ENCODE measurements at places on chromosomes 3 and 15.

GRCh38 chr3:72618739-72619138 is 229.5 kb downstream of the SHQ1 start:
- no peak for DNase-seq

DNA sequence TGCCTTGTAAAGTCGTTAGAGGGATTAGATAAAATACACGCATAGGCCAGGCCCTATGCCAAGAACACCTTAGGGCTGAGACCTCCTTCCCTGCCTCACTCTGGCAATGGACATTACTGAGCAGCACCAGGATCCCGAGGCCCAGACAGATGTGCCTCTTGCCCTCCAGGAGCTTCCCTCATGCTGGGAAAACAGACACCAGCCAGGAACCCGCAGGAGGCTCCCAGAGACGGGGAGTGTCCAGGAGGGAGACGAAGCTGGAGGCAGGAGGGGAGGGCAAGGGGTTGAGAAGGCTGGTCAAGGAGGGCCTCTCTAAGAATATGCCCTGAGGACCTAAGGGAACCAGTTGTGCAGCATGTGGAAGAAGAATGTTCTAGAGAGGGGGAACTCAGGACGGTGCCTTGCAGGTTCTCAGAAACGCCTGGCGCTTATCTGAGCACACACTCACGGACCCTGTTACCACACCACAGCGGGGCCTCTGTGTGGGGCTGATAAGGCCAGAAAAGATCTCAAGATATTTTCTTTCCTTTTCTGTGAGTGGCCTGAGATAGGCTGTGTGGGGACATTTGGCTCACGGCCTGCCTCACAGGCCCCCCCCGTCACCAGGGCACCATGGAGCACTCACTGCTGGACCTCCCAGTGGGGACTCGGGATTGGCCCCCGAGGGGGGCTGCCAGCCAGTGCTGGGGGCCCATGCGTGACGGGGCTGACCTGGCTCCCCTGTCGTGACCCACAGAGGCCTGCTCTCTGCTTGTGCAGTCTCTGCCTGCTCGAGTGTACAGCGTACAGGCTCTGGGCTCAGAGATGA is 22.0 kb upstream of the CYP11A1 start:
- DNase-seq, result no peak

- DNase-seq, result no peak
Measured at GRCh38 chr3:124491875-124492274, 238.4 kb upstream of the UMPS start.

- DNase-seq, result no peak
Measured at GRCh38 chr3:67783281-67784250, 129.2 kb upstream of the SUCLG2 start.

DNA sequence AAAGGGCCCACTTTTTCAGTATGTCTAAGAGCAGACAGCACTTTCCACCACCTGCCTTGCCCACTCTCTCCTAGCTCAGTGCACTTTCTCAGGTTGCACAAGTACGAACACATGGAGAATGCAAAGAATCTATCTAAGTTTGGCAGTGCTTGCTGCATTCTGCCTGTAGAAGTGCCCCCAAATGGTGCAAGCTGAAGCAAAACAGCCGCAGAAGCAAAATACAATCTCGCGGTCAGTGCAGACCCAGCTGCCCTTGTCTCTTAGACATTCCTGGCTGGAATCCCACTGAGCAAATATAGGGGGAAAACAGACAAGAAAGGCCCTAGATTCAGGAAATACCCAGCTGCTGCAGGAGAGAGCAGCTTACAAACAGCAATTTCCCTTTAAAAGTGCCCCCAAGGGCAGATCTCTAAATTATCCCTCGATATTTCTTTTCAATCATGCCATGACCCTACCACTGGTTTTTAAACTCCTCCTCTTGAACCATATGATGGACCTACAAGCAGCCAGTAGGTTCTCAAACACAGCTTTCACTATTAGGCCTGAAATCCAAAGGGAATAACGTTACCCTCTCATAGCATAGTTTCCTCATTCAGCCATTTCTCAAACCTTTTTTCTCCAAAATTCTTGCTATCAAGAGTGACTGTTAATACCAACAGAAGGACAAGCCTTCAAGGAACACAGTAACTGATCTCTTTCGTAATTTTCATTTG is 67.0 kb downstream of the TNIK start:
- DNase-seq, result no peak

DNA sequence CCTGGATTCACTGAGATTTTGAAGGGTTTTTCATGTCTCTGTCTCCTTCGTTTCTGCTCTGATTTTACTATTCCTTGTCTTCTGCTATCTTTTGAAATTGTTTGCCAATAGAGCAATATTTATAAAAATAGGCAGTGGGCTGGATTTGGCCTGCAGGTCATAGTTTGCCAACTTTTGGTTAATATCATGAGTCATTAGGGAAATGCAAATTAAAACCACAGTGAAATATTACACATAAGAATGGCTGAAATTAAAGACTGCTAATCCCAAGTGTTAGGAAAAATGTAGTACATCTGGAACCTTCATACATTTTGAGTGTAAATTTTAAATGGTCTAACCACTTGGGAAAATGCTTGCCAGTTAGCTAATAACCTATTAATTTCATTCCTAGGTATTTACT is 56.3 kb downstream of the ABI3BP start:
- DNase-seq, result no peak

- no peak for DNase-seq
Measured at GRCh38 chr3:100195375-100195774, 65.4 kb upstream of the TBC1D23 start.

DNA sequence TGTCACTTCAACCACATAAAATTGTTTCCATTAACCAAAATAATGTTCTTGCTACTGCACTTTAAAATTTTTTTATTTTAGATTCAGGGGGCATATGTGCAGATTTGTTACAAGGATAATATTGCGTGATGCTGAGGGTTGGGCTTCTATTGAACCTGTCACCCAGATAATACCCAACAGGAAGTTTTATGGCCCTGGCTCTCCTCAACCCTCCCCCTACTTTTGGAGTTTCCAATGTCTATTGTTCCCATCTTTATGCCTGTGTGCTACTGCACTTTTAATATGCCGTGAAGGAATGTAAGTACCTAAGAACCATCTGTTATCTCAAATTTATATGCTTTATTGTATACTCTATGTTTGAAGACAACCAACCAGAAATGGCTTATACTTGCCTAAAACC is 42.0 kb upstream of the IMPG2 start:
- no peak for DNase-seq

GRCh38 chr3:113678773-113679172 is 17.7 kb downstream of the USF3 start:
- DNase-seq, result no peak

- DNase-seq, result no peak
Measured at GRCh38 chr3:52428151-52429005, 16.5 kb downstream of the SEMA3G start.

DNA sequence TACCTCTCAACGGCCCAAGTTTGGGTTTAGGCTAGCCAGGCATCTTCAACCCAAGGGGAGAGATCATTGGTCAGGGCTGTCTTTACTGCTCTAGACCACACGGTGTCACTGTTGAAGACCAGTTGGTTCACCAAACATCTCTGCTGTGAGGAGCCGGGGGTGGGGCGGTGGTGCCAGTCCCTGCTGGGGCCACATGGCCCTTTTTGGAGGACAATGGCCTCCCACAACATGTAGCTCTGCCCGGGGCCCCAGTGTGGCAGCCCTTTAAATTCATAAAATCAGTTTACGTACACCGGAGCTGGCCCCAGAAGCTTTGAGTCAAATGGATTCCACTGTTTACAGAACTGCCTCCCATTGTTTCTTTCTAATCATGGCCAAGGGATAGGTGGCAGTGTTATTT is 19.1 kb upstream of the TM4SF18 start:
- DNase-seq, result peak; percentile 15

Data from NCI-H187 (cell line).